IMR-90 (cell line): ENCODE measurements at places on chromosomes 7 and 10. TPM values are rescaled to one million over a fixed set of nuclear protein-coding genes. Genes with fewer than 3 reads are reported as not detected.

DNA sequence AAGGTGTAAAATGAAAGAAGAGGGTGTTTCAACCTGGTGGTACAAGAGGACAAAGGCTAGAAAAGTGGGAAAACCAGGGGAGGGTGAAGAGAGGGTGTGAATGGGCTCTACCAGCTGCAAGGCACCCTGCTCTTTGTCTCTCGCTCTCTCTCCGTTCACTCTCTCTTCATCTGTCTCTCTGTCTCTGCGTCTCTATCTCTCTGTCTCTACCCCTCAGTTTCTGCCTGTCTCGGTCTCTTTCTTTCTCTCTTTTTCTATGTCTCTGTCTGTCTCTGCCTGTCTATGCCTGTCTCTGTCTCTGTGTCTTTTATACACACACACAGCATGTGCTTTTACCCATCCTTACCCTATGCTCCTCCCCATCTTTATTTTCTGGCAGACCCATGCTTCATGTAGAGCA, 673 bp upstream of the LLCFC1 start:
- DNase-seq: no peak

The GFRA1 gene
- 8.6 and 9.1 TPM in 2 replicates for total RNA-seq

DNA sequence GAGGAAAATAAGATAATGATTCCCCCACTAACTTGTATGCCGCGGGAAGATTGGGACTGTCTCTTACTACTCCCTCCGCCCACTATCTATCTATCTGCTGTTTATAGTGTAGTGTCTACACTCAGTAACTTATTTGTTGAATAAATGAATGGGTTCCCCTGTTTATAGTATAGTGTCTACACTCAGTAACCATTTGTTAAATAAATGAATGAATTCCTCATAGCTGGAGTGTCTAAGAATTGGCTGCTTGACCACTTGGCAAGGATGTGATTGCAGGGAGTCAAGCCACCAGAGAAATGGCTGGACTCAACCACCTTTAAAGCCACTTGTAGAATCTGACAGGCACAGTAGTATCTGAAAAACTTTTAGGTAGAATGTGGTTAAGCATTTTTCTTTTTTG, 147.1 kb downstream of the TRIL start:
- peak; percentile 38 for DNase-seq

The TMEM176A gene
- not detected in 2 replicates for total RNA-seq

DNA sequence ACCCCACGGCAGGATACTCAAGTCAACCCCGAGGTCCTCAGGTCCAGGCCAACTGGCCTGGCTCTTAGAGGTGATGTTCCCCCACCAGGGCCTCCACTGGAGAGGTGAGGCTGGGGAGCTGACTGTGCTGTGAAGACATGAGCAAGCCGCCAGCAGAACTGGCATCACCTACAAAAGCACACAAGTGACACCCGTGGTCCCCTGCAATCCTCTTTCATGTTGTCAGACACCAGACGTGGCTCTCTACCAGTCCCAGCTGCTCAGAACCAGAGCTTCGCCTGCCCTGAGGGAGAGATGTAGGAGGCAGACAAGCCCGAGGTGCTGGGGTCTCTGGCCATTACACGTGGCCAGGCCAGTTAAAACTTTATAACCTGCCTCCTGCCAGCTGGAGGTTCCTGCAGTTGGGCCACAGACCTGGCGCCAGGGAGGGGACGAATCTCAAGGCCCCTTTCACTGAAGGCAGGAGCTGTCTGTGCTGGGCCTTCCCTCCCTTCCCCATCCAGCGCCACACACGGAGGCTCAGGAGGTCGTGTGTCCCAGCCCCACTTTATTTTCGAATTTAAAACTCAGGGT, 2.2 kb downstream of the COMTD1 start:
- DNase-seq: no peak

DNA sequence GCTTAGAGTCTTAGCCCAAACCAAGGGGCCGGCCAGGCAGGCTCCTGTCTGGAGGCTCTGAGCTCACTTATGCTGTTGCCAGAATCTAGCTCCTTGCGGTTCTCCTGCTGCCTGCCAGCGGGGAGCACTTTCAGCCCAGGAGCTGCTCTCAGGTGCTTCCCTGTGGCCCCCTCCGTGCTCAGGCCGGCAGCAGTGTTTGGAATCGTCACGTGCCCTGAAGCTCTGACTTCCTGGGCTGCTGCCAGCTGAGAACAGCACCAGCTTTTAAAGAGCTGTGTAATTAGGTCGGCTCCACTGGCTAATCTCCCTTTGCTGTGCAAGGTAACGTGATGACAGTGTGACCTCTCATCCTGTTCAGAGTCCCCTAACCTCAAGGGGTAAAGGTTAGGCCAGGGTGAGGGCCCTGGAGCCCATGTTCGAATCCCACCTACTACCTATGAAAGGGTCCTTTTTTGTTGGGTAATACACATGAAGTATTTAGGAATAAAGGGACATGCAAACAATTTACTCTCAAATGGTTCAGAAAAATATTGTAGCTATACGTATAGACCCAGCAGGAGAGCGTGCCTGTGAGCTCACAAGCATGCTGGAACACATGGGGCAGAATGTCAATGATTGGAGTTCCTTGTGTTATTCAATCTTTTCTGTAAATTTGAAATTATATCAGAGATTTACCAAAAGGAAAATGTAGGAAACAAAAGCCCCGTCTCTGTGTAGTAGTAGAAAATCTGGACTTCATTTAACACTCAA, 16.6 kb downstream of the ZNF862 start:
- DNase-seq: peak; percentile 51

- no peak for DNase-seq
Observed at GRCh38 chr10:82252081-82252480, 377.1 kb downstream of the NRG3 start.

DNA sequence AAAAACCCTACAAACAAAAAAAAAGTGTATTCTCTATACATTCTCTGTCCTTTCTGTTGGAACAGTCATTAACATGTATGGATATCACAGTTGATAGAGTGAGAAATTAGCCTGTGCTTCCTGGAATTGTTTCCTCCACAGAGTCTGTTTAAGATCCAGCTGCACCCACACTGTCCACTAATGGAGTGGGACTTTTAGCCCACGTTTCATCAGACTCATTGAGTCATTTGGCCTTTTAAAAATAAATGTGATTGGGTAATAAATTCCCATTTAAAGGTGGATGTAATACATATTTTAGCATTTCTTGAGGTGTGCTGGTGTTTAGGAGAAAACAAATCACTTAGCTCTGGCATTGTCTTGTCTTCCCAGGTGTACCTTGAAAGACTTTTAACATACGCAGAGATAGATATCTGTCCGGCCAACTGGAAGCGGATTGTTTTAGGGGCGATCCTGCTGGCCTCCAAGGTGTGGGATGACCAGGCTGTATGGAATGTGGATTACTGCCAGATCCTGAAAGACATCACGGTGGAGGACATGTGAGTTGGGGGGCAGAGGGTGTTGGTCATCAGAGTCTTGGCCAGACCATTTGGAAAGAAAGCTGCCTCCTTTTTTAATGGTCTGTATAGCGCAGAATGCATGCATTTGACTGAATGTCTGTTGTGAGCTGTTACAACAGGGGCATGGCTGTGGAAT, 52.3 kb upstream of the GJD4 start:
- DNase-seq: peak; percentile 26

The GDF10 gene
- total RNA-seq: not detected in 2 replicates

The TFEC gene
- under 0.01 and 0.28 TPM in 2 replicates for total RNA-seq

DNA sequence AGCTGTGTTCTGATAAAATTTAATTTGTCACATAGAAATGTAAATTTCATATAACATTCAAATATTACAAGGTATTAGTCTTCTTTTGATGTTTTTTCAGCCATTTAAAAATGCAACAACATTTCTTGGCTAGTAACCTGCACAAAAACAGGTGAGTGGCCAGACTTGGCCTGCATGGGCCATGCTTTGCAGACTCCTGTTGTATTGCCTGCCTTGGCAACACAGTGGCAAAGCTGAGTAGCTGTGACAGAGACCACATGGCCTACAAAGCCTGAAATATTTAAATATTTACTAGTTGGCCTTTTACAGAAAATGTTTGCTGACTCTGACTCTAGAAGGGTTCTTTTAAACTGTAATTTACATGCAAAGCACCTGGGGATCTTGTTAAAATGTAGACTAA, 13.5 kb upstream of the TBX20 start:
- no peak for DNase-seq

GRCh38 chr7:158613481-158613880, 25.9 kb upstream of the PTPRN2 start:
- no peak for DNase-seq

GRCh38 chr7:102273749-102274712, 12.6 kb upstream of the SH2B2 start:
- peak; percentile 83 for DNase-seq

- DNase-seq: peak; percentile 2
Observed at GRCh38 chr10:123945325-123945920, 53.8 kb upstream of the CPXM2 start.

GRCh38 chr10:22606164-22606614, 108.2 kb downstream of the PIP4K2A start:
- peak; percentile 59 for DNase-seq

GRCh38 chr7:135914346-135914745, 62.8 kb downstream of the MTPN start:
- no peak for DNase-seq

DNA sequence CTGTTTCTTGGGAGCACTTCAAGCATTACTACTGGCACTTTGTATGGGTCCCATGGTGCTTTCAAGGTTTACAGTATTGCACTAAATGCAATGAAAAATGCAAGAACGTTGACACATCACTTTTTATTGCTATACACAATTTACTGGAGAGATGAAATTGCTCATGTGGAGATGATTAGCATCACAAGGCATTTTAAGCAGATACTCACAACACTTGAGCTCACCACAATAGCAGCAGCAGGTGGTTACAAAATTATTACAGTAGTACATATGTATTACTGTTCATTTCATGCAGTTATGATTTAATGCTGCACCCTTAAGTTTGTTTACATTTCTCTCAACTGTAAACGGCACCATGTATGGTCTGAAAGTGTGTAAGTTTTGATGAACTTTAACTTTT, 537.7 kb downstream of the GRM8 start:
- DNase-seq: no peak

GRCh38 chr7:36719083-36719632, 5.1 kb downstream of the AOAH start:
- no peak for DNase-seq

- DNase-seq: no peak
Observed at GRCh38 chr10:62059217-62059920, 157.9 kb downstream of the ARID5B start.

DNA sequence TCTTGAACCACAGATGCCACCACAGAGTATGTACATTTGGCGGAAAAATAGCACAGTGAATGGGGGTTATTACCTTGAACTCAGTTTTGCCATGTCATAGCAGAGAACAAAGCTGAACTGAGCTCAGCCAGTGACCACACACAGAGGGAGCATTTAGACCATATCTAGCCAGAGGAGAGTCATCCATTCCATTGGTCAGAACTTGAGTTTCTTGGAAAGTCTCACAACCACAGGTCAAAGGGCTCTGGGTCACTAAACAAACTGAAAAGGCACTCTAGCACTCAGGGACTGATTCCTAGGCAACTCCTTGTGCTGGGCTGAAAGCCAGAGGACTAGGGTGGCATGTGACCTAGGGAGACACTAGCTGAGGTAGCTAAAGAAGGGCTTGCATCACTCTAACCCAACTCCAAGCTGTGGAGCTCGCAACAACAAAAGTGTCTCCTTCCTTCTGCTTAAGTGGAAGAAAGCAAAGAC, 239.7 kb upstream of the SEMA3D start:
- peak; percentile 29 for DNase-seq

The WEE2 gene
- total RNA-seq: not detected in 2 replicates

The SPDYE1 gene
- total RNA-seq: not detected in 2 replicates

DNA sequence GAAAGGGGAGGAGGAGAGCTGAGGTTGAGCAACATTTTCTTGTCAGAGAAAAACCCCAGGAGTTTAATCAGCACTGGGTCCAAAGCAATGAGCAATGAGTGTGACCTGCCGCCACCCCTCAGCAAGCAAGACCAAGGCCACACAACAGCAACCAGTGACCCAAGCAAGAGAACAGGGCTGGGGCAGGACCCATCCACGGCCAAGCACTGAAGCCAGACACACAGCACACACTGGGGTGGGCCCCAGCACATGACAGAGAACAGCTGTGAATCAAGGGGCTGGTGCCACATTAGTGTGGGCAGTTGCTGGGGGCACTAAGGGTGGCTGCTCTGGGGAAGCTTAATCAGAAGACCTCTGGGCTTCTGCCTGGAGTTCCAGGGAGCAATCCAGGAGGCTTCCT, 16.2 kb downstream of the TMEM72 start:
- DNase-seq: peak; percentile 33

DNA sequence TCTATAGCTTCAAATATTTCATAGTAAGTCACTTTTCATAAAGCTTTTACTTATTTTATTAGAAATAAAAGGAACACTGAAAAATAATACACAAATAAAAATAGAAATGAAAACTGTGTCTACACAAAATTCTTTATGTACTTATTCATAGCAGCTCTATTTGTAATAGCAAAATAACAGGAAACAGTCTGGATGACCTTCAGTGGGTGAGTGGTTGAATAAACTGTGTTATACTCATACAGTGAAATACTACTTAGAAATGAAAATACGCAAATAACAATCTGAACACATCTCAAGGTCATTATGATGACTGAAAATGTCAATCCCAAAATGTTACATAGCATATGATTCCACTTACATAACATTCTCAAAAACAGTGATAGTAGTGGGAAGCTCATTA, 138.7 kb upstream of the PCLO start:
- DNase-seq: no peak

GRCh38 chr7:108384716-108385483, 71.3 kb downstream of the NRCAM start:
- DNase-seq: no peak

DNA sequence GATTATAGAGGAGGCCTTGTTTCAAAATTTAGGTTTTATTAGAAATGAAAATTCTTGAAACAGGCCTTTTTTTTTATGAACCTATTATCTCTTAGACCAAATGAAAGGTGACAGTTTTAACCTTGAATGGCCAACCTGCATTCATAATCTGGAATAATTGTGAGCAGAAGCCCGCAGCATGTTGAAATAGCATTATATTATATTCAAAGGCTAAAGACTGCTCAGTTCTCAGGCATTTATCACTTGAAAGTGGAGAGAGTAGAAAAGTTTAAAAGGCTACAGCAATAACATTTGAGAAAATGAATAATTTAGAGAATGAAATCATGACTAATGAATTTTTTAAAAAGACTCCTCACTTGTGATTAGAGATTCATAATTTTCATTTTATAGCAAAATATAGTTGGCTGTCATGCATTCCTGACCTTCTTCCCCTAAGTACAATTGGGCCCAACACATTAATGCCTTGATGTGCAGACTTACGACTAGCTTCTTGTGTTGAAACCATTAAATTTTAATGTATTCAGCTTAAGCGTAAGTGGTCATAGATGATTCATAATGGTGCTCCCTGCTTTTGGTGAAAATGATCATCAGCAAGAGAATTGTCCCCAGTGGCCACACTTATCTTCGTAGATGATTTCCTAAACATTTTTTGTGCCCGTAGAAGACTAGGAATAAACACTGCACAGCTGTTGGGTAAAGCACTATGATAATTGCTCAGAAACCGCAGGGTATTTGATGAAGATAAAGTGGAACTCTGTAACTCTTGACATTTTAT, 346.6 kb upstream of the BMPER start:
- DNase-seq: no peak

GRCh38 chr10:20108021-20108420, 291.8 kb downstream of the PLXDC2 start:
- DNase-seq: no peak

The VSTM2A gene
- not detected in 2 replicates for total RNA-seq
